ENCODE measurements at places on chromosomes 11 and 22.

GRCh38 chr22:20944042-20944441, 23.0 kb upstream of the AIFM3 start:
- no peak for DNase-seq

DNA sequence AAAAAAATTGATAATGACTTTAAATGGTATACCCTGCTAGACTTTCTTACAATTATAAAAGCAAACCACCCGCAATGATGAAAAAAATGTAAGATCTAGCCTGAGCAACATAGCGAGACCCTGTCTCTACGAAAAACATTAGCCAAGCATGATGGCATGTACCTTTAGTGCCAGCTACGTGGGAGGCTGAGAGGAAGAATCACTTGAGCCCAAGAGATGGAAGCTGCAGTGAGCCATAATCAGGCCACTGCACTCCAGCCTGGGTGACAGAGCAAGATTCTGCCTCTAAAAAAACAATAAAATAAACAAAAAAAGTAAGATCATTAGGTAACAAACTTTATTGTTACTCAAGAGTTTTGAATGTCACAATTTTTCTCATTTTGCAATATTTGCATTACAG, 39.2 kb downstream of the KMT5B start:
- DNase-seq: no peak

GRCh38 chr22:27110665-27111451, 453.5 kb downstream of the MIAT start:
- DNase-seq: no peak

GRCh38 chr11:12075822-12076821, 34.3 kb upstream of the MICAL2 start:
- peak; percentile 90 for DNase-seq

GRCh38 chr11:67031791-67032561, 9.0 kb downstream of the SYT12 start:
- no peak for DNase-seq

GRCh38 chr22:24002272-24002671, 3.0 kb downstream of the GSTT4 start:
- no peak for DNase-seq

DNA sequence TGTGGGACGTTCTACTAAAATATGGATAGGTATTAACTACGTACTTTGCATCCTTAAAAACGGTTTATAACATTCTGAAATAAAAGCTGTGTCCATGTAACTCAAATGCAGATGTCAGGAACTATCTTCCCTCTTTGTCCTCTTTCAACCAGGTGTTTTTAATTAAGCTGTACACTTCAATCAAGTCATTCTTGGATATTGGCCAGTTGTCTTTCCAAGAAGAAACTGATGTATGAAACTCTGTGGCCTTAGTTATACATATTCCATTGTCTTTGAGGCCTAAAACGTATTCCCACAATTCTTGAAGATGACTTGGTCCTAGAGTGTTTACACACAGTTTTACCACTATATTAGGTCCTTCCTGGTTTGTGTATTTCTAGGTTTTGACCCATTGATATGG, 249.0 kb upstream of the CNTN5 start:
- DNase-seq: no peak

DNA sequence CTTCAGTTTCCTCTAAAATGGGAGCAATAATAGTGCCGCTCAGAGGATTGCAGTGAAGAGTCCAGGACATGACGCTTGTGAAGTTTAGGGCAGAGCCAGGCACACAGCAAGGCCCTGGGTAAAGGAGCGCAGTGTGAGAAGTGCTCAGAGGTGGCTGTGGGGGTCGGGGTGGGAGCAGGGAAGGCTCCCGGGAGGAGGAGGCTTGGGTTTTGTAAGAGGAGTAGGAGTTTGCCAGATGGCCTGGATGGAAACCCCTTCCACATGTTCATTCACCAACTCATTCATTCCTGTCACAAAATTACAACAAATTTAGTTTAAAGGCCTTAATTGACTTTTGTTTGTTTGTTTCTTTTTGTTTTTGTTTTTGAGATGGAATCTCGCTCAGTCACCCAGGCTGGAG, 17.0 kb downstream of the CRYBB2 start:
- DNase-seq: no peak

- no peak for DNase-seq
Measured at GRCh38 chr11:116396331-116396730, 376.5 kb downstream of the BUD13 start.

DNA sequence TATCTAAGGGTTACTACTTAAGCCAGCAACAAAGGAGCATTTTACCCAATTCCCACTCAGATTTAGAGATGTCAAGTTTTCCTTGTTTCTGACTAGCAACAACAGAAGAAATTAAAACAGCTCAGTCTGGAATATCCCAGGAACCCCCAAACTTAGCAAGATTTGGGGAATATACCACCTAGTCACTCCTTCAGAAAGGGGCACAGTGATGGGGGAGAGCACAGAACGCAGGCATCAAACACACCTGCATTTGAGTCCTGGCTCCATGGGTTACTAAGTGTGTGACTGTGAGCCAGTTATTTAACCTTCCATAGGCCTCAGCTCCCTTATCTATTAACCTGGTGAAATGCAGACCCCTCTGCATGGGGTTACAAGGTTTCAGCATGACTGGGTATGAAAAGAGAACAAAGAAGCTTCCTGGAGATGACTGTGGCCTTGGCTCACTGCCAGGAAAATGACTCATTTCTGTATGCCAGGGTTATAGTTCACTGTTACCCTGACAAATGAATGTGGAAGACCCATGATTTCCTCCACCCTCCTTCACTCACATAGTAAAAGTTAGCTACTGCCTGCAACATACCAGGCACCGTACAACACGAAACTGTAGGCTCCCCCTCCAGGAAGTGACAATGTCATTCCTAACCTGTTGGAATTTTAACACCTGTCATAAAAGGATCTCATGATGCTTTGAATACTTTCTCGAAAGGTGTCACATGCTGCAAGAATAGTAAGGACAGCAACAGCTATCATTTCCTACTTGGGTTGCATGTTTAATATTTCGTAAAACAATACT, 79.6 kb downstream of the ME3 start:
- DNase-seq: peak; percentile 61

- no peak for DNase-seq
Measured at GRCh38 chr22:45465633-45466032, 37.0 kb upstream of the FBLN1 start.

DNA sequence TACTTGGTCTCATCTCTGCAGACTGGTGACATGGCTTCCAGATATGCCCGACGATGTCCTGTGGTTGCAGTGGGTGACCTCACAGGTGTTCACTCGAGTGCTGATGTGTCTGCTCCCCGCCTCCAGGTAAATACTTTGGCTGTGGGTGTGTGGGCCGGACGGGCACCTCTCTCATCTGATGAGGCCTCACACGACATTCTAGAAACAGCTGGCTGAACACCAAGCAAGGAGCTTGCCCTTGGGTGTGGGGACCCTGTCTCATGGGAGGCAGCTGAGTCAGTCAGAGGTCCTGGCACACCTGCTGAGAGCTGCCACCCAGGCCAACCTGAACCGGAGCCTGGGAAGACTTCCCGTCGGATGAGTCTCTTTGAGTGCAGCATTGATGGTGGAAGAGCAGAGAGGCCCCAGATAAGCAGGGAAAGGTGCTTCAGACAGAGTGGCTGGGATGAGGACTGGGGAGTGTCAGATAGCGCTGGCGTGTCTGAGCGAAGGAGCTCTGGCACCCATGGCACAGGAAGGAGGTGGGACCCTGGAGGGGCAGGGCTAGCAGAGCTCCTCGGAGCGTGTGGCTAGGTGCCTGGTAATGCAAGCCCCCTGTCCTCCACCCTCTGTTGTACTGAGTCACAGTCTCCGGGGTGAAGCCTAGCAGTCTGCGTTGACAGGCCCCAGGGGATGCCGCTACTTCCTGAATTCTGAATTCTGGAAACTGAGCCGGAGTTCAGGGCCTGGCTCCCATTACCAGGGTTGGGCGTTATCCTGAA, 10.4 kb upstream of the SAMM50 start:
- no peak for DNase-seq

- DNase-seq: peak; percentile 36
Measured at GRCh38 chr11:765025-765801, 12.1 kb downstream of the GATD1 start.

- DNase-seq: no peak
Measured at GRCh38 chr22:38971202-38971601, 10.9 kb upstream of the APOBEC3B start.

DNA sequence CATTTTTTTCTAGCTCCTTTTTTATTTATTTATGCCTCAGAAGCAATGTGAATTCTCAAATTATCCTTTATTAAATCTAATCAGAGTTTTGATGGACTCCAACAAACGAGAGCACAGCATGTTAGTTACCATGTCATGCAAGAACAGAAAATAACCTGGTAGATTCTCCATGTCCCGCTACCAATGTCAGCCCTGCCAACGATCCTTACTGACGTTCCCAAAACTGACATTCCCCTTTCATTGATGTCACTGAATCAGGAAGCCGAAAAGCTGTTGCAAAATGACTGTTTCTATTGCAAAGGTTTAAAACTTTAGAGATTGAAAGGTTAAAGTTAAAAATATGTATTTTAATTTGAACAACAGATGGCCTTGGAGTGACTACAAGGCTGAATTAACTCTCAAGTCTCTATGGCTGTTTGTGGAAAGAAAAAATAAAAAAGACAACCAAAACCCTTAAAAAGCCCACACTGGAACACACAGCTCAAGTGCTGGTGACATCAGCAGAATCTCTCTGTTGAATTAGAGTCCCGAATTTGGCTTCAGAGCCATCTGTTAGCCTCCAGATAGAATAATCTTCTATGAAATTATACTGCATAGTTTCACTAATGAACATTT, 96.8 kb downstream of the BDNF start:
- DNase-seq: no peak

DNA sequence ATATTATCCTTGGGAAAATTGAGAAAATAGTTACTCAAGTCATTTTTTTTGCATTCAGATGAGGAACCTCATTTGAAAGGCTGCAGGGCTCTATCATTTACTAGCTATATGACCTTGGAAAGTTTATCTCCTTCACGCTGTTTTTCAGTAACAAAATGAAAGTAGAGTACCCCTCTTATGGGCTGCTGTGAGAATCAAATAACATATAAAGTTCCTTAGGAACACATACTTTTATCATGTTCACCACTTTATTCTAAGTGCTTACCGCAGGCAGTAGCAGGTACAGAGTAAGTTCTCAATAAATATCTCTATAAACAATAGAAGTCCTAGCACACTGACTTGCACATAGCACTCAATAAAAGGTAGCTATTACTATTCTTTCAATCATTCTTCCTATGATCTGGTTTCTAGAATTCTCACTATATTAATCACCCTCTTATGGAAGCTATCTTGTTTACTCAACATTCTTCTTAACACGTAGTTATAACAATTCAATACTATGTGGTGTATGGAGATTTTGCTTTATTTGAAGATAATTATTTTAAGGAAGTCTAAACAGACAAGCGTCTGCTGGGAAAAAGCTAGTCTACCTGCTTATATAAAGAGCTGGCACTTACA, 1.9 kb downstream of the C11orf71 start:
- DNase-seq: no peak

DNA sequence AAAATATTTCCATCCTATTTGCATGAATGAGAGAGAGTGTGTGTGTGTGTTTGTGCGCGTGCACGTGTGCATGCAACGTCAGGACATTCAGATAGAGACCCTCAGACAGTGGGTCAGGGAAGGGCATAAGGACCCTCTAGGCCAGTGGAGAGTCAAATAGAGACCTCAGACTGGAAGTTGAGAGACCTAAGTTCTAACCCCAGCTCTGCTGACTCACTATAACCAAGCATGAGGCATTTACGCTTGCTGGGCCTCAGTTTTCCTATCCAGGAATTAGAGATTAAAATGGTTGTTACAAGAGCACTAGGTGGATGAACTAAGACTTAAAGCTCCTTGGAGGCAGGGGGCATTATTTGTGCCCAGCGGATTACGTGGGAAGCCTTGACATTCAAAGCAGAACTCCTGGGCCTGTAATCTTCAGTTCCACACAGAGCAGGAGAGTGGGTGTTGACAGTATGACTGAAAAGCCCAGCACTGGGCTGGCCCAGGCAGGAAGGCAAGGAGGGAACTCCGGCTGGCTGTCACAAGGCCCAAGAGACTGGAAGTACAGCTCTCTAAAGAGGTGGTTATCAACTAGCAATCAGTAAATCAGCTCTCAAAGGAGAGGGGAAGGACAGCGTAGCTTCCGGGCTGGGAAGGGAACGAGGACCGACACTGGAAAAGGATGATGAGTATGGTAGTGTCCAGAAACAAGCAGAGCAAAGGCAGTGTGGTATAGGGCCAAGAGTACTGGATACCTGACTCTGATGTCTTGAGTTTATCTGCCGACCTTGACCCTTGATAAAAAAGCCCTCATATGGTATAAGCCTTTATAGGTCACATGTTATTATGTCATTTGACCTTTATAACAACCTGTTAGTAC, 9.2 kb downstream of the RHOG start:
- DNase-seq: no peak

GRCh38 chr11:29627541-29627940, 389.3 kb downstream of the KCNA4 start:
- no peak for DNase-seq

DNA sequence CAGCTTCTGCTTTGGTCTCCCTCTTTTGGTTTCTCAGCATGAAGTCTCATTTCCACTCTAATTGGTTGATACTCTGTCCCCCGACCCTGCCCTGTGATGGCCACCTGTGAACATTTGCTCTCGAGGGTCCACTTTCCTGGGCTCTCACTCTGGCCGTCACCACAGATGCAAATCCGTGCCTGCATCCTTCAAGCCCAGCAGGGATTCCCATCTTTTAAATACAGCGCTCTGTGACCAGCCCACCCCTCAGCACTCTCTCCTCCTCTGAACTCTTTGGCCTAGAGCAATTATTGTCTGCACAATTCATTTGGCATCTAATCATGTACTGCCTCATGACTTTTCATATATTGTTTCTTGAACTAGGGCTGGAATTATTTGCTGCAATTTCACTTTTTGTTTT, 26.0 kb downstream of the PKNOX2 start:
- no peak for DNase-seq

GRCh38 chr11:124937336-124937935, 1.6 kb upstream of the HEPACAM start:
- DNase-seq: no peak

DNA sequence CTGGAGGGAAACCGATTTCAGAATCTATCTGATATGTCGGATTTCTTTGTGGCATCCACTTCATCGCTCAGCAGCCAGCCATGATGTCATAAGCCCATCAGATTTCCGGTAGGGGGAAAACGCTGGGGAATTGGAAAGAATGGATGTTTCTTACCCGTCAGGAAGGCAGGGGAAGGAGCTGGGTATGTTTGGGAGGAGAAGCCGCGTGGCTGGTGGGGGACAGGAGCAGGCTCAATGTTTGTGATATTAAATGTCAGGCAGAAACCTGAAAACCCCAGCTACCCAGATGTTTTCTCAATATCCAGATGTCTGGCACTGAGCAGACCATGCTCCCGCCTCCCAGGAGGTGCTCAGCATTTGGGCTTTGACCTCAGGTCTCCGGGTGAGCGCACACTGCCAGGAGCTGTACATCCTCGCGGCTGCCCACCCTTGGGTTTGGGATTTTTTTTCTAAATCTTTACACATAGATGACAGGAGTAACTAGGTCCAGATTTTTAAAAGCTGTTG, 67.5 kb downstream of the NFAM1 start:
- no peak for DNase-seq

Measured in fibroblast of the conjunctiva (primary cell).